Osteocyte (in vitro differentiated cells): ENCODE measurements at places on chromosomes 12 and 14. TPM values are rescaled to one million over a fixed set of nuclear protein-coding genes. Genes with fewer than 3 reads are reported as not detected.

The TMEM119 gene
- total RNA-seq = 54.0 and 58.8 TPM in 2 replicates

The PTGDR gene
- not detected in 2 replicates for total RNA-seq

The ARG2 gene
- total RNA-seq = 3.2 and 4.2 TPM in 2 replicates

GRCh38 chr12:123141615-123142517, 9.0 kb downstream of the PITPNM2 start:
- DNase-seq = no peak
